Stimulated activated CD4-positive, alpha-beta T cell treated with anti-CD3 and anti-CD28 coated beads, Interleukin-12 subunit alpha, Interleukin-12 subunit beta, amount 100 ng/mL, for 48 hours (primary cell): ENCODE measurements at places on chromosomes 2 and 18.

GRCh38 chr2:160660741-160661140 lies 167.1 kb upstream of the RBMS1 start:
- no peak for DNase-seq

DNA sequence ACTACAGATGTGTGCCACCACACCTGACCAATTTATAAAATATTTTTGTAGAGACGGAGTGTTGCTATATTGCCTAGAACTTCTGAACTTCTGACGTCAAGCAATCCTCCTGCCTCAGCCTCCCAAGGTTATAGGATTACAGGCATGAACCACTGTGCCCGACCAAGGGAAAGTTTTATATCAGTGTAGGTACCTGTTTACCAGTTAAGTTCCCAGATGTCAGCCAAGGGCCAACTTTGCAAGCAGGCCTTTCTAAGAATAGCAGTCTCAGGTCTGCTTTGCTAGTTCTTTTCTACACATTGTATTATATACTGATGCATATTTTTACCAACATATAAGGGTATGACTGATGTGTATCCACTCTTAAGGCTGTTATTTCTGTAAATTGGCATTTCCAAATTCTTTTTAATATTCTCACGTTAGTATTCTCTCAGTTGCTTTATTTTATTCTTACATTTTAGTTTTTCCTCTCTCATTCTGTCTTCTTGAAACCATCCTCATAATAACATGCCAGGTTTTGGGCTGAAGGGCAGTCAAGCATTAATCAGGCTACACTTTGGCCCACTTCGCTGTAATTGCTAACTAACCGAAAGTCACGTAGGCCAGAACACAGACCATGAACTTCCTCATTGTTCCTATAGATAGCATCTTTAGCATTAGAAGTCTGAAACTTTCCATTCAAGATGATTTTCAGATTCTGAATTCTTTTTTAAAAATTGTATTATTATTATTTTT lies 25.0 kb upstream of the CXXC1 start:
- DNase-seq = no peak

GRCh38 chr2:174066871-174067270 lies 101.7 kb upstream of the SP3 start:
- no peak for DNase-seq

GRCh38 chr18:58344861-58345463 lies 283.9 kb downstream of the ALPK2 start:
- DNase-seq = no peak

DNA sequence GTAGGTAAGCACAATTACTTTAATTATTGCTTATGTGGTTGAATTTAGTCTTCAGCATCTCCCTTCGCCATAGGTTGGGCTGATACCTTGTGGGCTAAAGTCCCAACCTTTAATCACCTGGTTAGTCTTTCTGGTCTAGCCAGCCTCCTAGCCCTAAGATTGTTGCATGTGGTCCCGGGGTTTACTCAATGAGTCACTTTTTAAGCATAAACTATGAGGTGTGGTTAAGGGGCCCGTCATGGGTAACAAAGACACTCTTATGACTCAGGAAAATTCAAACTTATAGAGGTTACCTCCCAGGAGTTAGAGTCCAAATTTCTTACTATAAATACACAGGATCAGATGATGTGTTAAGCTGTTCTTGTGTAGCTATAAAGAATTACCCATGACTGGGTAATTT lies 841.6 kb downstream of the TRIB2 start:
- DNase-seq = no peak

GRCh38 chr2:102048465-102048864 lies 56.7 kb downstream of the IL1R2 start:
- DNase-seq = no peak

GRCh38 chr2:70008290-70008689 lies 46.9 kb upstream of the ASPRV1 start:
- no peak for DNase-seq

- DNase-seq = no peak
Measured at GRCh38 chr18:39591649-39592048, 2026.1 kb upstream of the CELF4 start.

DNA sequence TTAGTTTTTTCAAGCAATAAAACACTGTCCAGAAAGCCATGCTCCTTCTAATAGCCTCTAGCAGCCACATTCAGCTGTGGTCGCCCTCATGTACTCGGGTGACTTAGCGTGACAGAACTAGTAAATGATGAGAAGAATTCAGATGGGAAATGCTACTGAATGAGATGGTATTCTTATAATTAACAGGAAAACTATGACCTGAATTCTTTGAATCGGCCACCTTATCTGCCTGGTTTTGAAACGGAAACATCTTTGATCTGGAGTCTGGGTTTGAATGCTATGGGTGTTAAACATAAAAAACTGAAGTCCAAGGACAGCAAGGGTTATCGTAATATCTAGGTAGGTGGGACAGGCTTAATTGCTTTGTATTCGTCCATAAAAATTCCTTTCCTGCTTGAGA lies 138.8 kb upstream of the DNMT3A start:
- no peak for DNase-seq

- DNase-seq = no peak
Measured at GRCh38 chr2:216474925-216475670, 23.5 kb upstream of the RPL37A start.

DNA sequence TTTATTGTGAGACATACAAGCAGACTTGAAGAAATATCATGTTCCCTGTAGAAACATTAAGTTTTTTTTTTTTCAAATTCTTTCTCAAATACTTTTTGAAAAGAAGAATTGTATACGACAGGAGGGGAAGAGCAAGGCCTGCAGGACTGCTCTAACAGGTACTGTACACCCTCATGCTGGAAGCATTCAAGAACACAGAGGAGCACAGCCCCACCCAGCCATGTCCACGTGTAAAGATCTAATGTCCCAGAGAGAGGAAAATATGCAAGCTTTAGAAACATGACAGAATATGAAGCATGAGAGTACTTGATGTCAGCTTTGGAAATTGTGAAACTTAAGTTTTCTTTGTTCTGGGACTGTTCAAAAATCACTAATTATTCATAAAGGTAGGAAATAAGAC lies 191.6 kb downstream of the TTC32 start:
- no peak for DNase-seq

DNA sequence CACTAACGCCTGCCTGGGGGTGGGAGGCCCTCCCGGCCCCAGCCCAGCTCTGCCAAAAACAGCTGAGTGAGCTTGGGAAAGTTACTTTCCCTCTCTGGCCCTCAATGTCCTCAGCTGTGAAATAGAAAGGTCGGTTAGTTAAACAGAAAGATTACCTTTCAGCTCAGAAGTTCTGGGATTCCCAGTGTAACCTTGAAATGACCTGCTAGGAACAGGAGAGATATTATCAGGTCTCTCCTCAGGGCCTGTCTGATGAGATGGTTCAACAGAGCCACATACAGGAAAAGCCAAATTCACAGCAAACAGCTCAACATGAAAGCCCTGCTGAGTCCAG lies 68.8 kb downstream of the LBH start:
- DNase-seq = no peak

GRCh38 chr18:37551846-37552245 lies 13.8 kb downstream of the CELF4 start:
- DNase-seq = no peak

DNA sequence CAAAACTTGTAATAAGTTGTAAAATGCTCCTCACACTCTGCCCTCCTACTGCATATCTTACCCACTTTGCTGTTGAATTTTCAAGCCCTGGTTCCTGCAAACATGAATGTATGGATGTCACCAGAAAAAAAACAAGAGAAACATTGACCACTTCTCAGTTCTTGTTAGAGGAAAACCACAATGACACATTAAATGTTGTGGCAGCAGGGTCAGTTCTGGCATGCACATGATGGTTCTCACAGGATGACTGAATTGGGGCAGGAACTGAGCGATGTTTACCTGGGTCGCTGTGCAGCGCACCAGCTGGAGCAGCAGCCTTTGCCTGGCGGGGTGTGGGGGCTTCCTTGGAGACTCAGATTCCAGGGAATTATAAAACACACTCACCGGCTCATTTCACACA lies 14.0 kb upstream of the PRKCE start:
- no peak for DNase-seq

DNA sequence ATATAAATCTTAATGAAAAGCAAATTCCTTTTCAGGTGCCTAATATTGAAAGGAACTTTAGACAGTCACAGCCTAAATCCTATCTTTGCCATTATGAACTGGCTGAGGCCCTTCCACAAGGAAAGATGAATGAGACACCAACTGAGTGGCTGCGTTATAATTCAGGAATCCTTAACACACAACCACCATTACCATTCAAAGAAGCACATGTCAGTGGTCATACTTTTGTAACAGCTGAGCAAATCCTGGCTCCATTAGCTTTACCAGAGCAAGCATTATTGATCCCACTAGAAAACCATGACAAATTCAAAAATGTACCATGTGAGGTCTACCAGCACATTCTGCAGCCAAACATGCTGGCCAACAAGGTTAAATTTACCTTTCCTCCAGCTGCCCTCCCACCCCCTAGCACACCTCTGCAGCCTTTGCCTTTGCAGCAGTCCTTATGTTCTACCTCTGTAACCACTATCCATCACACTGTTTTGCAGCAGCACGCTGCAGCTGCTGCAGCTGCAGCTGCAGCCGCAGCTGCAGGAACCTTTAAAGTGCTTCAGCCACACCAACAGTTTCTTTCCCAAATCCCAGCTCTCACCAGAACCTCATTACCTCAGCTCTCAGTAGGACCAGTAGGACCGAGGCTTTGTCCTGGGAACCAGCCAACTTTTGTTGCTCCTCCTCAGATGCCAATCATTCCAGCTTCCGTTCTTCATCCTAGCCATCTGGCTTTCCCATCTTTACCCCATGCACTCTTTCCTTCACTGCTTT lies 340.1 kb downstream of the ZNF804A start:
- DNase-seq = no peak

DNA sequence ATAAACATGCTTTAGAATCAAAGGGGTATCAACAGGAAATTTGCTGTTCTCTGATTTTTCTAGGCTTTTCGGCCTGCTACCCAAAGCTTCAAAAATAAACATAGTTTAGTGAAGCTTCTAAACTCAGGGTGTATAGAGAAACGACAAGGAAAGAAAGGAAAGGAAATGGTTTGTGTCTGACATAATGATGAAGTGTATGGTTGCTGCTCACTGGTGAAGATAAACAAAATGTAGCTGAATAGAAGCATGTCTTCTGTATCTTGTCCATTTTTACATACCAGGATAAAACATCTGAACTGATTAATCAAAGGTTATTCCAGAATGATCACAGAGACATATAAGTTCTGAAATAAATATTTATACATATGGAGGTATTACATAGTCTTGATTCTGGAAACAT lies 1324.6 kb upstream of the NRXN1 start:
- DNase-seq = no peak

DNA sequence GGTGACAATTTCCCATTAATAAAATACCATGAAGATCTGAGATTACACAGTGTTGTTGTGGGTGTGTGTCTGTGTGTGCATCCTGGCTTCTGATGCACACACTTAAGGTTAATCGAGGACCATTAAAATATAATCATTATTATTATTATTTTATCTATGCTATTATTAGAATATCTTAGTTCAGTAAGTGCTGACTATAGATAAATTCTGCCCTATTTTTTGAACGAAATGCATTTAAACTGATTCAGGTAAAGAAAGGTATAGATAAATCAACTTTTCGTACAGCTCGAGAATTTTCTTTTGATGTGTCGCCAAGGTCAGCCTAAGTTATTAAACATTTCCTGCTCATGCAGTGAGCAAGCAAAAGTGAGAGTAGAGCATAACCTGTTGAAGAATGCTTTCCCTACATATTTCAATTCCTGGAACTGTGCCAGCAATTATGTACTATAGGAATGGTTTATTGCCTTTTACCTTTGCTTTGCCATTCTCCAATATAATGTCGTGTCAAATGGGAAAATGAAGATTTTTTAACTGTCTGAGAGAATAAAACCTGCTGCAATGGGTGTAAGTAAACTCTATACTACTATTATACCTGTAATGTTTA lies 25.8 kb downstream of the KCNJ3 start:
- DNase-seq = no peak

DNA sequence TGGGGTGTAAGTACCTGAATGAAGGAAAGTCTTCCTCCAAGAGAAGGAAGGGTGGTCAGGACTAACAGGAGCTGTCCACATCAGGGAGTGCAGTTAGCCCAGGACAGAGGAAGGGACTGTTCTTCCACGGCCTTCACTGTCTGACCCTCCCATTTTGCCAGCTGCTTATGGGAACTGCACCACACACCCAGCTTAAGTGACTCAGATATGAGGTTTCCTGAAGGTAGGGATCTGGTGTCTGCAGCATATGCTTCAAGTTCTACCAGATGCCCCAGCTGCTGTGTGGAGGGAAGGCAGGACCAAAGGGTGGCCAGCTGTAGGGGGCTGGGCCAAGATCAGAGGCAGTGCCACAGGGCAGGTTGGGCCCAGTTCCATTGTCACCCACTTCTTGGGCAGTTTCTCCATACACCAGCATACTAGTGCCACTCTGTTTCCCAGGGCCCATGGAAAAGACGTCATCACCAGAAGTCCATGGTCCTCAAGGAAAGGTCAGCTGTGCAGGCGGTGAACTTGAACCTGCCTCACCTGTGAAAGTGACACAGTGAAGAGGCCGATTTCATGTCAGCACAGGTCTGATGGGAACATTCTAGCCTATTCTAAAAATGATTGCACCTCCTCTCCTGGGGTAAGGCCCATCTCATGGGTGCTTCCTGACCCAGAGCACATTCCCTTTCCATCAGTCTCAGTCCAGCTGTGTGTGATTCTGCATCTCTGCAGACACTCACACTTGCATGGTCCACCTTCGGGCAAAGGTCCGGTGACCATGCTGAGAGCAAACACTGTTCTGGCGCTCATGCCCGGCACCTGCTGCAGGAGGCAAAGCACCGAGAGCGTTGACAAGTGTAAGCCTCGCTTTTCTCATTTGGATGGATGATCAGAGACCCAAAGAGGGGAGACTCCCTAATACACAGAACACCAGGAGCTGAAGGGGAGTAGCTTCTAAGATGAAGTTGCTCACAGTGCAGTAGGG lies 68.0 kb downstream of the ACAA2 start:
- no peak for DNase-seq

DNA sequence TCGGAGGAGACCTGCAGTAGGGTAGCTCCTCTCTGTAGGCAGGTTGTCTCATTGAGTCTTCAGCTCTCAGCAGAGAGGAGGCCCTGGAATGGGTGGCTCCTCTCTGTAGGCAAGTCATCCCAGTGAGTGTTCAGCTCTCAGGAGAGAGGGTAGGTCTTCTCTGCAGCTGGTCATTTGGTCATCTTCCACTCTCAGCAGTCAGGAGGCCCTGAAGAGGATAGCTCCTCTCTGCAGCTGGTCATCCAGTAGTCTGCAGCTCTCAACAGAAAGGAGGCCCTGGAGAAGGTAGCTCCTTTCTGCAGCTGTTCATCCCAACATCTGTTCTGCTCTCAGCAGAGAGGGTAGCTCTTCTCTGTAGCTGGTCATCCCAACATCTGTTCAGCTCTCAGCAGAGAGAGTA lies 26.0 kb upstream of the RUFY4 start:
- DNase-seq = no peak

GRCh38 chr2:199018826-199019225 lies 438.9 kb downstream of the SATB2 start:
- no peak for DNase-seq
